ENCODE measurements at places on chromosomes 11 and 22. TPM values are rescaled to one million over a fixed set of nuclear protein-coding genes. Genes with fewer than 3 reads are reported as not detected.
A peak's percentile ranks its signal among the peaks of the same experiment; 100 is the strongest.

- peaks cover 33% of the 10 kb centered on the region for H3K4me1 ChIP-seq
- no peak overlapping the region for H3K27ac ChIP-seq
- H3K27me3 ChIP-seq = peaks cover 26% of the 10 kb centered on the region
- DNase-seq = no peak
- H3K36me3 ChIP-seq = peaks cover 3% of the 10 kb centered on the region
Observed at GRCh38 chr11:130071211-130071712, 1.6 kb downstream of the APLP2 start.

Gene APOA5
- 0.20 TPM for total RNA-seq

Gene CFAP68
- total RNA-seq = 22.6 TPM

- DNase-seq = no peak
- H3K27me3 ChIP-seq = peaks cover 14% of the 10 kb centered on the region
- H3K4me3 ChIP-seq = 0 out of 2 replicates have a peak overlapping the region, but pooled peaks have one; percentile 74
- H3K27ac ChIP-seq = no peak overlapping the region
- H3K4me1 ChIP-seq = peaks cover under 1% of the 10 kb centered on the region
Observed at GRCh38 chr22:43889860-43890253, 2.0 kb downstream of the PNPLA5 start.

Gene TREH
- not detected for total RNA-seq

GRCh38 chr11:33016654-33017053 lies 976 bp downstream of the DEPDC7 start:
- peaks cover 18% of the 10 kb centered on the region for H3K4me1 ChIP-seq
- no peak overlapping the region for H3K27ac ChIP-seq
- no peaks in the 10 kb centered on the region for H3K36me3 ChIP-seq
- no peak for DNase-seq
- peak overlapping the region; percentile 71 for H3K4me3 ChIP-seq

GRCh38 chr11:122897606-122898210 lies 15.1 kb downstream of the JHY start:
- H3K27ac ChIP-seq = no peak overlapping the region
- DNase-seq = no peak
- H3K4me1 ChIP-seq = no peaks in the 10 kb centered on the region
- no peaks in the 10 kb centered on the region for H3K36me3 ChIP-seq
- H3K27me3 ChIP-seq = no peaks in the 10 kb centered on the region

Gene OVCH2
- not detected for total RNA-seq

Gene SCGB1A1
- total RNA-seq = 1.6 TPM

- peaks cover 3% of the 10 kb centered on the region for H3K27me3 ChIP-seq
- no peak for DNase-seq
- no peaks in the 10 kb centered on the region for H3K36me3 ChIP-seq
- H3K4me3 ChIP-seq = no peak overlapping the region
- no peak overlapping the region for H3K27ac ChIP-seq
- H3K4me1 ChIP-seq = peaks cover 15% of the 10 kb centered on the region
Observed at GRCh38 chr11:116043857-116044256, 539.6 kb upstream of the CADM1 start.

- H3K36me3 ChIP-seq = peaks cover 5% of the 10 kb centered on the region
- peak; percentile 8 for DNase-seq
- H3K4me1 ChIP-seq = no peaks in the 10 kb centered on the region
- peaks cover 12% of the 10 kb centered on the region for H3K27me3 ChIP-seq
- no peak overlapping the region for H3K27ac ChIP-seq
Observed at GRCh38 chr11:532986-533585, 2.3 kb downstream of the HRAS start.

DNA sequence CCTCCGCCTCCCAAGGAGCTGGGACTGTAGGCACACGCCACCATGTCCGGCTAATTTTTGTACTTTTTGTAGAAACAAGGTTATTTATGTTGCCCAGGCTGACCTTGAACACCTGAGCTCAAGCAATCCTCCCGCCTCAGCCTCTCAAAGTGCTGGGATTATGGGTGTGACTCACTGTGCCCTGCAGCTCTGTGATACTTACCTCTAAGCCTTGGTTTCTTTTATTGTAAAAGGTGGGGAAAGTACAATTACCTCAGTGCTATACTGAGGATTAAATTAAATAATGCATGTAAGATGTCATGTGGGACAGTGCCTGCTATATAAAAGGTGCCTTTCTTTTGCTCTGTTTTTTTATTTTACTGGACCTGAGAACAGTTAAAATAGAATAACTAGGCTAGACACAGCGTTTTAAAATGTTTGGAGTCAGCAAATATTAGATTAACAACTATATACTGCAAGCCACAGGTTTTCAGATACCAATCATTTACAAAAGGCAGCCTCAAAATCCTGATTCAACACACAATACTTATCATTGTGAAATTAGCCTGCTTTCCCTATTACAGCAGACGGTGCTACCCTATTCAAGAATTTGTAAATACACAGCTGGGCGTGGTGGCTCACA lies 30.0 kb downstream of the PRR14L start:
- H3K27me3 ChIP-seq = no peaks in the 10 kb centered on the region
- no peak overlapping the region for H3K27ac ChIP-seq
- H3K4me3 ChIP-seq = no peak overlapping the region
- no peak for DNase-seq

All from WTC11 (cell line).